ENCODE measurements at places on chromosomes 2 and 18. TPM values are rescaled to one million over a fixed set of nuclear protein-coding genes. Genes with fewer than 3 reads are reported as not detected.

GRCh38 chr2:181407171-181407570 lies 50.0 kb upstream of the ITGA4 start:
- H3K4me1 ChIP-seq: no peaks in the 10 kb centered on the region
- H3K36me3 ChIP-seq: no peaks in the 10 kb centered on the region
- H3K4me3 ChIP-seq: no peak overlapping the region
- no peak overlapping the region for H3K27ac ChIP-seq

DNA sequence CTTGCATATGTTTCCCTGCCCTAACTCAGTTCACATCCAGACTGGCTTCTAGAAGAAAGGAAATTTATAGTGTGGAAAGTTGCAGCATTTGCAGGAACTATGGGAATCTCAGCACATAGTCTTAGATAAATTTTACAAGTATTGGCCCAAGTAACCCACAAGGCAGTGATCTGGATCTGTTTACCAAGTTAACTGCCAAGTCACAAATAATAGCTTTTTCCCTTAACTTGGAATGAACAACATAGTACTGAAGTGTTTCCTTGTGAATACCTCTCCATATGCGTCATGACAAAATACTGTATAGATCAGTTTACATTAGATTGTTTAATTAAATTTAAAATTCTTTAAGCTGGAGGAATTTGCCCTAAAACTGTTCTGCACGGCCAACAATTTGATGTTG lies 255.8 kb upstream of the EPAS1 start:
- H3K27ac ChIP-seq: no peak overlapping the region
- no peak for DNase-seq
- no peaks in the 10 kb centered on the region for H3K36me3 ChIP-seq
- H3K4me1 ChIP-seq: no peaks in the 10 kb centered on the region

GRCh38 chr2:35530615-35531135 lies 824.9 kb upstream of the CRIM1 start:
- H3K27ac ChIP-seq: no peak overlapping the region
- no peaks in the 10 kb centered on the region for H3K4me1 ChIP-seq
- no peak overlapping the region for H3K4me3 ChIP-seq
- no peaks in the 10 kb centered on the region for H3K36me3 ChIP-seq

DNA sequence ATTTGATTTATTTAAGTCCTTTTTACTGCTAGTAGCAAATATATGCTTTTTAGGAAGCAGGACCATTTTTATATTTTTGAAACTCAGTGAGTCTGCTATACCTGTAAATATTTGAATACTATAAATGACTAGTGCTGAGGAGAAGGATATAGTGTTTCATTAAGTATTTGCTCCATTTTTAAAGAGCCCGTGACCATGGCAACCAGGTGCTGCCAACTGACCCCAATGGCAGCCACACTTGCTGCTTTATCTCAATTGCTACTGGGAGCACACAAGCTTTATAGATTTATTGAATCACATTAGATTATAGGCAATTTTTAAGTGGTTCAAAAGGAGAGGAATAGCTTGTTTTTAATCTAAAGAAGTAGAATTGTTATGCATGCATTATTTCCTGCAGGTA lies 142.0 kb downstream of the SCG2 start:
- no peaks in the 10 kb centered on the region for H3K4me1 ChIP-seq
- H3K4me3 ChIP-seq: no peak overlapping the region
- H3K36me3 ChIP-seq: no peaks in the 10 kb centered on the region
- no peaks in the 10 kb centered on the region for H3K27me3 ChIP-seq
- DNase-seq: no peak

DNA sequence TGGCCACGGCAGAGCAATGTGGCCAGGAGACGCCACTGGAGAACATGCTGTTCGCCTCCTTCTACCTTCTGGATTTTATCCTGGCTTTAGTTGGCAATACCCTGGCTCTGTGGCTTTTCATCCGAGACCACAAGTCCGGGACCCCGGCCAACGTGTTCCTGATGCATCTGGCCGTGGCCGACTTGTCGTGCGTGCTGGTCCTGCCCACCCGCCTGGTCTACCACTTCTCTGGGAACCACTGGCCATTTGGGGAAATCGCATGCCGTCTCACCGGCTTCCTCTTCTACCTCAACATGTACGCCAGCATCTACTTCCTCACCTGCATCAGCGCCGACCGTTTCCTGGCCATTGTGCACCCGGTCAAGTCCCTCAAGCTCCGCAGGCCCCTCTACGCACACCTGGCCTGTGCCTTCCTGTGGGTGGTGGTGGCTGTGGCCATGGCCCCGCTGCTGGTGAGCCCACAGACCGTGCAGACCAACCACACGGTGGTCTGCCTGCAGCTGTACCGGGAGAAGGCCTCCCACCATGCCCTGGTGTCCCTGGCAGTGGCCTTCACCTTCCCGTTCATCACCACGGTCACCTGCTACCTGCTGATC lies 4.9 kb downstream of the GPR17 start:
- no peak overlapping the region for H3K4me3 ChIP-seq
- no peak for DNase-seq
- H3K27me3 ChIP-seq: no peaks in the 10 kb centered on the region
- H3K36me3 ChIP-seq: no peaks in the 10 kb centered on the region

DNA sequence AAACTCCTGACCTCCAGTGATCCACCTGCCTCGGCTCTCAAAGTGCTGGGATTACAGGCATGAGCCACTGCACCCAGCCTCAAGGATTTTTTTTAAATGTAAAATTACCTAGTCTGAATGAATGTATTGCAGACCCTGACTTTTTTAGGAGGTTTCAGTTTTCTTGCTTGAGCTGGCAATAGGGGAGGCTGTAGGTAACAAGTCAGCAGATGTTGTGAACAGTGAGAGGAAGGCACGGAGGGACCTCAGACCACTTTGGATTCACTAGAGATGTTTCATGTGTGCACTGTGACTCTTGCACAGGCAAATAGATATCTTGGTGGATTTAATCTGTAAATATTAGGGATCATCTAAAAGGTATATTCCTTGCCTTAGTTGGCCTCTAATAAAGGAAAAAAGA lies 6.4 kb downstream of the NDUFV2 start:
- H3K4me3 ChIP-seq: no peak overlapping the region
- DNase-seq: no peak
- no peaks in the 10 kb centered on the region for H3K27me3 ChIP-seq
- H3K27ac ChIP-seq: peak overlapping the region; percentile 82
- peaks cover 100% of the 10 kb centered on the region for H3K4me1 ChIP-seq

DNA sequence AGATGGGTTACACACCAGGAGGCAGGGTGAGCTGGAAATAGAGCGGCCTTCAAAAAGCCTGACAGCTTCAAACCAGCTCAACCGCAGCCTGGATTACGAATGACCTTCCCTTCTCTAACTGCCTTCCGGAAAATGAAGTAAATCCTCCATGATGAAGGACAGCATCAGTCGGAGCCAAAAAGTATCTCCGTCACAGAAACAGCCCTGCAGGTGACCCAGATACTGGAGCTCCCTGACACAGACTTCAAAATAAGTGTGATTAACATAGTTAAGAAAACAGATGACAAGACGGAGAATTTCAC lies 10.3 kb upstream of the CIB4 start:
- no peaks in the 10 kb centered on the region for H3K27me3 ChIP-seq
- H3K4me3 ChIP-seq: no peak overlapping the region
- DNase-seq: no peak
- H3K27ac ChIP-seq: no peak overlapping the region

GRCh38 chr18:33873112-33873511 lies 295.1 kb downstream of the ASXL3 start:
- no peak for DNase-seq
- H3K27ac ChIP-seq: no peak overlapping the region
- no peaks in the 10 kb centered on the region for H3K27me3 ChIP-seq
- H3K4me1 ChIP-seq: no peaks in the 10 kb centered on the region
- no peaks in the 10 kb centered on the region for H3K36me3 ChIP-seq
- H3K4me3 ChIP-seq: no peak overlapping the region

DNA sequence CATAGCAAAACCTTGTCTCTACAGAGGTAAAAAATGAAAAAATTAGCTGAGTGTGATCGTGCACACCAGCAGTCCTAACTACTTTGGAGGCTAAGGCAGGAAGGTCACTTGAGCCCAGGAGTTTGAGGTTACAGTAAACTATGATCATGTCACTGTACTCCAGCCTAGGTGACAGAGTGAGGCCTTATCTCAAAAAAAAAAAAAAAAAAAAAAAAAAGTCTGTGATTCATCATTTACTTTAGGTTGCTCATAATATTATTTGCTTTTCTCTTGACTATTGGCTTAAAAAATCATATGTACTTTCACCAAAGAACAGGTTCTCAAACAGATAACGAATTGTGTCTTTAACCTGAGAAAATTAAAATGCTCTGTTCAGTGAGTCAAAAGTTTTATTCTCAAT lies 129.1 kb downstream of the MYO3B start:
- H3K27ac ChIP-seq: no peak overlapping the region
- no peak for DNase-seq
- no peak overlapping the region for H3K4me3 ChIP-seq
- no peaks in the 10 kb centered on the region for H3K27me3 ChIP-seq

DNA sequence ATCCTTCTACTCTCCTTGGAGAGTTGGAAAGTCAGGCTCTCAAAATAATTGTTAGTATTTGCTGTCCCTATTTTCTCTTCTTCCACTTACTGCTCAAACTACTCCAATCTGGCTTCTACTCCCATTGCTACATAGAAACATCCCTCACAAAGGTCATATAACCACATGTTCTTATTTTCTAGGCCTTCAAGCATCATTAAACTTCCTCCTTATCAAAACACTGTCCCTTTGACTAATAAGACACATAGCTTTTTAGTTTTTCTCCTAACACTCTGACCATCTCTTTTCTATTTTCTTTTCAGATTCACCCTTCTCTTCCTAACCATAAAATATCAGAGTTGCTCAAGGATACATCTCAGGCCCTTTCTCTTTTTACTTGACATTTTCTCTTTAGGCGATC lies 148.3 kb downstream of the MBD2 start:
- no peaks in the 10 kb centered on the region for H3K36me3 ChIP-seq
- no peaks in the 10 kb centered on the region for H3K27me3 ChIP-seq
- H3K4me1 ChIP-seq: no peaks in the 10 kb centered on the region
- DNase-seq: no peak
- no peak overlapping the region for H3K27ac ChIP-seq

DNA sequence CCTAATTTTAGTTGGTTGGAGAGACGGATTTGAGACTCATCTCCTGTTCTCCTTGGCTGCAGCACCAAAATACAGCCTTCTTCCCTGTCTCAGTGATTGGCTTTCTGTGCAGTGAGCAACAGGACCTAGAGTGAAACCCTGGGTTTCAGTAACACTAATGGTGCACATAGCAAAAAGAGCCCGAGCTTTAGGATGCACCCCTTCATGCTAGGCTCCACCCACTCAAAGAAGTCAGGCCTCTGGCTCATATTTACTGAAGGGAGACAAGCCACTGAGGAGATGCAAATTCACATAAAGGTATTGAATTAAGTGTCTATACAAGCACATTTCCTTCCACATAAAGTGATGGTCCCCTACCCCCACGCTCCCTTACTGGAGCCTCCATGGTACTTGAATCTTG lies 131.9 kb upstream of the CHAC2 start:
- no peaks in the 10 kb centered on the region for H3K4me1 ChIP-seq
- H3K36me3 ChIP-seq: no peaks in the 10 kb centered on the region
- H3K4me3 ChIP-seq: no peak overlapping the region
- no peaks in the 10 kb centered on the region for H3K27me3 ChIP-seq
- DNase-seq: no peak

- peaks cover 49% of the 10 kb centered on the region for H3K4me1 ChIP-seq
- no peaks in the 10 kb centered on the region for H3K27me3 ChIP-seq
- H3K4me3 ChIP-seq: peak within 1 kb of the TSS; percentile 80
- DNase-seq: peak; percentile 85
- no peaks in the 10 kb centered on the region for H3K36me3 ChIP-seq
These were observed at the start of the genes ASB3 and ERLEC1 for GRCh38 chr2:53786705-53787613. Gene ASB3 (minus strand): TSS chr2:53786953. CDS start chr2:53765572, 21,381 bp downstream. Gene ERLEC1 (plus strand): TSS chr2:53787044. CDS start chr2:53787211, 167 bp downstream.

GRCh38 chr2:15378148-15378908 lies 182.8 kb downstream of the NBAS start:
- H3K27ac ChIP-seq: no peak overlapping the region
- no peaks in the 10 kb centered on the region for H3K27me3 ChIP-seq
- no peak overlapping the region for H3K4me3 ChIP-seq
- no peaks in the 10 kb centered on the region for H3K4me1 ChIP-seq
- peaks cover 9% of the 10 kb centered on the region for H3K36me3 ChIP-seq

DNA sequence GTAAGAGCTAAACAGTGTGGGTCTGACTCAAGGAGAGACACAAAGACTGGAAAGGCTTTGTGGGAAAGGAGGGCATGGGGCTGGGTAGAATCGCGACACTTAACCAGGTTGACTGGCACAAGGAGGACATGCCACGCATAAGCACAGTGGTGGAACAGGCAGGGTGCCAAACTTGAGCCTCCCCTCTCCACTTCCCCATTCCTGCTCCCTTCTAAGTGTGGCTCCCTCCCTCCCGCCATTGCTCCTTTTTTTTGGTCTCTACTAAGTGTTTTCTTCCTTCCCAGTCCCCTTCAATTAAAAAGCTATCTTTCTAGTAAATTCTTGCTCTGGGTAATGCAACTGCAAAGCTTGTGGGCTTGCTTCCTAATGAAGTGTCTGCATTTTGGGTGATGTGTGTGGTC lies 40.3 kb upstream of the ZFP36L2 start:
- no peak for DNase-seq
- no peak overlapping the region for H3K27ac ChIP-seq
- H3K4me1 ChIP-seq: no peaks in the 10 kb centered on the region
- no peaks in the 10 kb centered on the region for H3K27me3 ChIP-seq

GRCh38 chr2:39696101-39696553 lies 30.4 kb downstream of the TMEM178A start:
- H3K4me3 ChIP-seq: no peak overlapping the region
- no peak for DNase-seq
- no peaks in the 10 kb centered on the region for H3K4me1 ChIP-seq
- no peak overlapping the region for H3K27ac ChIP-seq

GRCh38 chr2:151730262-151730975 lies 3.9 kb downstream of the NEB start:
- no peak overlapping the region for H3K4me3 ChIP-seq
- no peak overlapping the region for H3K27ac ChIP-seq
- no peaks in the 10 kb centered on the region for H3K27me3 ChIP-seq
- DNase-seq: no peak

DNA sequence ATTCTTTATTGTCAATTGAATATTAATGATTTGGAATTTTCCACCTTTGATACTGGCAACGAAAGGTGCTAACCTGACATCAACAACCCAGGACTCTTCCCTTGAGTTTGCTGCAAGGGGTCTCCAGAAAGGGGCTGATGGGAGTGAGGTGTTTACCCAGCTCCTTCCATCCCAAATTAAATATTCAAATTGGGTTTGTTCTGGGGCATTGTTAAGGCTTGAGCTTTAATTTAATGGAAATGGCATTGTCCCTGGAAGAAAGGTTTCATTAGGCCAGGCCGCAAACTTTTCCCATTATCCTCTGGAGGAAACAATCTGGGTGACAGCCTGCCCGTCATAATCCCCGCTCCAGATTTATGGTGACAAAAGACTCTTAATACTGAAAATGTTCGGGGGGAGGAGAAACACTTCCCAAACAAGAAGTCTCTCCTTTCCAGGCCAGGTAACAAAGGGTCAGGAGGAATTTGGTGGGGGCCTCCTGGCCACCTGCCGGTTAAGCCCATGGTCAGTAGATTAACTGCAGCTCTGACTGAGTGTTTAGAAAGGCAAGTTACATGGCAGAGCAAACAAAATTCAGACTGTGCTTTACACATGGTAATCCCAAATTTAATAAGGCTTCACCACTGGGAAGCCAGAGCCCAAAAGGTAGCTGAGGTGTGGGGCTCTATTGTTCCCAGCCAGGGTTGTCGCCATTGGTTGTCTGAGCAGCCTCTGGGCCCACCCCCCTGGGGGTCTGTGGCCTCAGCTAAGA lies 151.4 kb upstream of the SIX3 start:
- no peak for DNase-seq
- no peaks in the 10 kb centered on the region for H3K27me3 ChIP-seq
- no peaks in the 10 kb centered on the region for H3K36me3 ChIP-seq

Gene UGT1A6
- not detected for polyA plus RNA-seq

Gene COLEC12
- not detected for polyA plus RNA-seq

Gene ZEB2
- polyA plus RNA-seq: 0.83 TPM

Gene TEX44
- polyA plus RNA-seq: not detected

Gene MEP1B
- polyA plus RNA-seq: not detected

Gene MROH2A
- polyA plus RNA-seq: not detected

Gene HJURP
- not detected for polyA plus RNA-seq

Gene CHMP3
- polyA plus RNA-seq: 81.3 TPM
